ENCODE measurements at places on chromosomes 11 and 22. TPM values are rescaled to one million over a fixed set of nuclear protein-coding genes. Genes with fewer than 3 reads are reported as not detected.

GRCh38 chr11:32176223-32176934, 85.5 kb downstream of the RCN1 start:
- DNase-seq, result no peak

- no peak for DNase-seq
Observed at GRCh38 chr11:75369560-75370255, 18.2 kb upstream of the ARRB1 start.

DNA sequence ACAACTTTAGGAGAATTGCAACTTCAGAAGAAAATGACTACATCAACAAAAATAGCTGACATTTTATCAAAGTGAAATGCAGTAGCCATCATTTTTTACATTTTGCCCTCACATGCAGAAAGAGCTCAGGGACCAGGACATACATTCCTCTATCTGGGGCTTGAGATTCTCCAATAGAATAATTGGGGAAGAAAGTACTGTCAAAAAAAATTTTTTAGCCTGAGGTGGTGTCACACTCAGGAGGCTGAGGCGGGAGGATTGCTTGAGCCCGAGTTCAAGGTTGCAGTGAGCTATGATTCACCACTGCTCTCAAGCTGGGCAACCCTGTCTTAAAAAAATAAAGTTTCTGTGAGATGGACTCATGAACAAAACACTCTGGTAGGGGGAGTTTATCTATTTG, 32.2 kb upstream of the DEPDC7 start:
- DNase-seq, result no peak

- DNase-seq, result no peak
Observed at GRCh38 chr22:44449061-44449682, 48.9 kb downstream of the RTL6 start.

DNA sequence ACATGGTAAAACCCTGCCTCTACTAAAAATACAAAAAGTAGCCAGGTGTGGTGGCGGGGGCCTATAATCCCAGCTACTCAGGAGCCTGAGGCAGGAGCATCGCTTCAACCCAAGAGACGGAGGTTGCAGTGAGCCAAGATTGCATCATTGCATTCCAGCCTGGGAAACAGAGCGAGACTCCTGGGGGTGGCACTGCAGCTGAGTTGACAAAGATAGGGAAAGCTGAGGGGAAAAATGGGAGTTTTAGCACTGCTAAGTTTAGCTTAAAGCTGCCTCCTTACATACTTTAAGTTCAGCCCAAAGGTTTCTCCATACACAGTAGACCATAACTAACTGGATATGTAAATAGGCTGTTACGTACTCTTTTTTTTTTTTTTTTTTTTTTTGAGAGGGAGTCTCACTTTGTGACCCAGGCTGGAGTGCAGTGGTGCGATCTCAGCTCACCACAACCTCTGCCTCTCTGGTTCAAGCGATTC, 9.0 kb upstream of the USP28 start:
- DNase-seq, result no peak

DNA sequence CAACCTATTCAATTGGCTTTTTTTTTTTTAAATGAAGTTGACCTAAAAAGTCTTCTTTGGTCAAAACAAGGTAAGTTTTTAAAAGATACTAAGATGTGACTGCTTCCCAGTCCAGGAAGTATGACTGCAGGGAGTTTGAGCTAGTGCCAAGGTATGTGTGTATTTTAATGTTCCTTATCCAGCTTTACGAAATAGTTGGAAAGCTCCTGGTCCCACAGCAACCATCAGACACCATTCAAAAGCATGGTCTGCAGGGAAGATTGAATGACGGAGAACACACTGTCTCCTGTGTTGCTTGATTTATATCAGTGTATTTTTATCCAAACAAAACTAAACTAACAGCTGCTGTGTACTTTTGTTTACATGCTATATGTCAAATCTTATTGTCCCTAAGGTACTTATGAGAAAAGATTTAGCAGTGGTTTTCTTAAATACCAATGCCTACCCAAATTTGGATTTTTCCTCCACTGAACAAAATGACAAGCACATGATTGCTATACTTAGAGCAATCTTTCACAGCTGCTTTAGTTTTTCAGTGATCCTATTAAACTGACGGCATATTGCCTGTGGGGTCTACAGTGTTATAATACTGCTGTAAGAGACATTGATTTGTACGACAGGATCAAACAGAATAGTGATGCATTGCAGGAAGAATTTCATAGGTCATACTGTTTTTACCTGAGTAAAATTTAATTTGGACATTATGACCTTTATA, 122.9 kb downstream of the DCDC1 start:
- no peak for DNase-seq

GRCh38 chr22:16962501-16962900, 45.5 kb downstream of the GAB4 start:
- no peak for DNase-seq

DNA sequence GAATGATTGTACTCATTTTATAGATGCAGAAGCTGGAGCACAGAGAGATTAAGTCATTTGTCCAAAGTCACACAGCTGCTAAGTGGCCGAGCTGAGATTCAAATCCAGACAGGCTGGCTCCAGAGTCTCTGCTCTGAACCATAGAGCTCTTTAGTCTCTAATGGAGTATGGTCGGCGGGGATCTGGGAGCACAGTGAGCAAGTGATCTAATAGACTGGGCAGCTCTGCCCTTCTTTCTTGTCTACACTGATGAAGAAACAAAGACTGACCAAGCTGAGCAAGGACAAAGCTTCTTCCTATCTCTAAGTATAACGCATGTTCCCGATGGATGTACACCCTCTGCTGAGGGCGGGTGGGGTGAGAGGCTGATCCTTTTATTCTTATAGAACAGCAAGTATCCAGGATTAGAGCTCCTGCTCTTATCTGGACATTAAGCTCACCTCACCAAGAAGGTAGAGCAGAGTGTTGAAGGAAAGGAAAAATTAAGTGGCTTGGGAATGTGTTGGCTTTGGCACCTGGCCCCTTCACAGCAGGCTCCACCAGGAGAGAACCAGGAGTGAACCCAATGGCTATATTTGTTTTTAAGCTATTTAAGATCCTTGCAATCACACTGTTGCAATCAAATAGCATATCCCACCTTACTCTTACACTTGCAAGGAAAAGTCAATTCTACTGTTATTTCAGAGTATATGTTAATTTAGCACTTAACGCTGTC, 68.7 kb downstream of the ETS1 start:
- no peak for DNase-seq

DNA sequence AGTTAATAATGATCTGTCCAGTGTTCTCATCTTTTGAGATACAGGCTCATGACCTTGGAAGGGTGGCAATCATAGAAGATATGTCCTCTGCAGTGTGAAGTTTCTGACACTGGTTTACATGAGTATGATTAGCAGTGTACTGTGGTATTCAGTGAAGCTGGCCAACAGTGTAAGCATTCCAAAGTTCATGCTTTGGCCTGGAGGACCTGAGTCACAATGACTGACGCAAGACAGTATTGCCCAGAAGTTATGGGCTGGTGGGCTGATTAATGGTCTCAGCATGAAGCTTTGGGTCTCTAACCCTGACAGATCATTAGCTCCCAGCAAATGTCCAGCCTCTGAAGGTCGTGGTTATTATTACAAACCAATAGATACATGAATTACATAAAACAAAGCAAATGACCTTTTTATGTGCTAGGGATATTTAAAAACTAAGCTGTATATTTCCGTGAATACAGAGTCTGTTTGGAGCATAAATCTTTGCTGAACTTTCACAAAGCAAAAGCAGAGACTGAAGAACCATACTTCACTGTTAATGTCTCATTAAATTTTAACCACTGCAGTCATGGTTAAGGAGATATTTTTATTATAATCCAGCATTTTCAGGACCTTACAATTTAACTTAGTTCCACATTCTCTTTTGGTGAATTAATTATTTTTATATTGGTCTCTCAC, 28.3 kb upstream of the USP47 start:
- DNase-seq, result no peak

GRCh38 chr22:45889539-45890350, 87.2 kb downstream of the WNT7B start:
- DNase-seq, result peak; percentile 81

DNA sequence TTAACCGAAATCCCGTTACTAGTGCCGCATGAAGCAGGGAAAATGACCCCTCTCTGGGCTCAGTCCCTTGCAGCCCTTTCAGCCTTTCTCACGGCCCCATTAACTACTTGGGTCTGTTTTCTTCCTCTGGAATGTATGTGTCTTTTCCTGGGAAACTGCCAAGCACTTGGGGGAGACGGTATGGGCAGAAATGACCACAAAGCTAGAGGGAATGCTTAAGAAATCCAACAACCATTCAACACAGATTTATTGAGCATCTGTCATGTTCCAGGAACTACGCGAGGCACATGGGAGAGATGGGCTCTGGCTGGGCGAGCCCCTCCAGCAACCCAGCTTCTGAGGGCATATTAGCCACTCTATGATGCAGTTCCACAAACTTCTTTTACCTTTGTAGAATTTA, 462.6 kb downstream of the BUD13 start:
- DNase-seq, result no peak

GRCh38 chr11:111932611-111932950, 4.6 kb upstream of the DIXDC1 start:
- DNase-seq, result no peak

DNA sequence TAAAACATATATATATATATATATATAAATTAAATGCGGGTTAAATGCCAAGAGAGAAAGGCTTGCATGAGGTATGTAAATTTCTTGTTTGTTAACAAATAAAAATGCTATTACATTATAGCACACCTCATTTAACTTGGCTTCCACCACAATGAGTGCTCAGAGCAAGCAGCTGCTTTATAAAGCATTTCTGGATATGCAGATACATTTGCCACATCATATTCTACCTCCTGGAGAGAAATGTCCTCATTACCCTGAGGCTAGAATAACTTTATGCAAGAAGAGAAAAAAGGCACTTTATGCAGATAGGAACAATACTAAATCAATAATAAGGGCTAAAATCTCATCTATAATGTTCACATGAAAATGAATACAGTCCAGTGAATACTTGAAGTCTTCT, 181.7 kb upstream of the CCDC90B start:
- no peak for DNase-seq

GRCh38 chr11:9148727-9149126, 57.3 kb upstream of the SCUBE2 start:
- no peak for DNase-seq

GRCh38 chr11:31640611-31641010, 131.0 kb downstream of the ELP4 start:
- DNase-seq, result no peak

DNA sequence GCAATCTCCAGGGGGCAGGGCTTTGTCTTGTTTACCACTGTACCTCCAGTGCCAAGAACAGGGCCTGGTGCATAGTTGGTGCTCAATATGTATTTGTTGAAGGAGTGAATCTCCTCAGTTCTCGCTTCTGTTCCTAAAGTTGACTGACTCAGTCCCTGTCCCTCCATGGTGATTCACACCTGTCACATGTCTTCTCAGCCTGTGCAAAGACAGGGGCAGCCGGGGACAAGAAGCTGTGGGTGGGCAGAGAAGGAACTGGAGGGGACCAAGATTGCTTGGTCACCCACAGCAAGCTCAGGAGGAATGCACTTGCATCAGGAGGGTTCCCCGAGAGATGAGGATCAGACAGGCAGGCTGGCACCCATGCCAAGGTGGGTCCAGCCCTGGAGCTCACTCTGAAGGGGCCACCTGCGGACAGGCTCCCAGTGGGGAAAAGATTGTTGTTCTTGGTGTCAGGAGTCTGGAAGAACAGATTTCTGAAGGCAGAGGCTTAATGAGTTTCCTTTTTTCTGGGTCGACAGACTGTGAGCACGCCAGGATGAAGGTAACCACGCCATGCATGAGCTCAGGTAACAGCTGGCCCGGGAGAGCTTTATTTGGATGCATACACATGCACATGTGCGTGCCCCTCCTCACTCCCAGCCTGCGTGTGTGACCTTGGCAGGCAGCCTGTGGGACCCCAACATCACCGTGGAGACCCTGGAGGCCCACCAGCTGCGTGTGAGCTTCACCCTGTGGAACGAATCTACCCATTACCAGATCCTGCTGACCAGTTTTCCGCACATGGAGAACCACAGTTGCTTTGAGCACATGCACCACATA, 16.9 kb downstream of the IL17RA start:
- no peak for DNase-seq

- peak; percentile 77 for DNase-seq
Observed at GRCh38 chr11:119787074-119787461, 58.1 kb upstream of the NECTIN1 start.

- no peak for DNase-seq
Observed at GRCh38 chr11:118633979-118634378, 26.6 kb downstream of the PHLDB1 start.

DNA sequence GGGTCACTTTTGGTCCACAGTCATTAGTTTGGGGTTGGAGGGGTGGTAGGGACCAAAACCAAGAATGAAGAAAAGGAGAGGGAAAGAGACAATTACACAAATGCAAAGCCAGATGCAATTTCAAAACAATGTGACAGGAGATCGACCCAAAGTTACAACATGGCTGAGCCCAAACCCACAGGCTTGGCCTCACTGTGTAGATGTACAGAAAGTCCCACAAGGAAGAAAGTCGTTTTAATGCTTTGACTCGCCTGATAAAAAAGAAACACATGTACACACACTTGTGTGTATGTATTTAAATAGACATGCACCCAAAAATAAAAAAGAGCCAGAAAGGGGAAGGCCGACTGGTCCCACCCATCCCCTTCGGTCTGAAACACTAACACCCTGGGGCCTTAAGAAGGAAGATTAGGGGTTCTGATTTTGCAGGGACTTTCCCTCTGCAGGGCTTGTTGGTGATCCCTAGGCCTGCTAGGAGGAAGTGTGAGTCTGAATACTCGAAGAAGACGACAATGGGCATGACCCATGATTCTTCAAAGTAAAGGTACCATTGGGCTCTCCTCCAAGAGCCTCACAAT, 104.1 kb downstream of the ETS1 start:
- no peak for DNase-seq

Gene FJX1
- total RNA-seq, result 15.9 TPM

Gene B3GAT1
- 0.62 TPM for total RNA-seq

Gene TSPAN4
- total RNA-seq, result 69.2 TPM

Gene ZDHHC8
- 94.2 TPM for total RNA-seq

Gene KDM2A
- total RNA-seq, result 53.5 TPM

Gene CARD16
- 2.0 TPM for total RNA-seq

Gene LRRC32
- 367 TPM for total RNA-seq

Gene LYVE1
- 1.2 TPM for total RNA-seq

Gene PGAP2
- total RNA-seq, result 14.4 TPM

Gene GAB4
- not detected for total RNA-seq

Gene SLC16A8
- total RNA-seq, result 0.50 TPM

Data from chondrocyte (in vitro differentiated cells).